ENCODE measurements at places on chromosomes 5 and 9.

- no peak for DNase-seq
Observed at GRCh38 chr5:74342948-74343682, 297.4 kb downstream of the ENC1 start.

- no peak for DNase-seq
Observed at GRCh38 chr9:96086936-96087571, 211.6 kb downstream of the ERCC6L2 start.

DNA sequence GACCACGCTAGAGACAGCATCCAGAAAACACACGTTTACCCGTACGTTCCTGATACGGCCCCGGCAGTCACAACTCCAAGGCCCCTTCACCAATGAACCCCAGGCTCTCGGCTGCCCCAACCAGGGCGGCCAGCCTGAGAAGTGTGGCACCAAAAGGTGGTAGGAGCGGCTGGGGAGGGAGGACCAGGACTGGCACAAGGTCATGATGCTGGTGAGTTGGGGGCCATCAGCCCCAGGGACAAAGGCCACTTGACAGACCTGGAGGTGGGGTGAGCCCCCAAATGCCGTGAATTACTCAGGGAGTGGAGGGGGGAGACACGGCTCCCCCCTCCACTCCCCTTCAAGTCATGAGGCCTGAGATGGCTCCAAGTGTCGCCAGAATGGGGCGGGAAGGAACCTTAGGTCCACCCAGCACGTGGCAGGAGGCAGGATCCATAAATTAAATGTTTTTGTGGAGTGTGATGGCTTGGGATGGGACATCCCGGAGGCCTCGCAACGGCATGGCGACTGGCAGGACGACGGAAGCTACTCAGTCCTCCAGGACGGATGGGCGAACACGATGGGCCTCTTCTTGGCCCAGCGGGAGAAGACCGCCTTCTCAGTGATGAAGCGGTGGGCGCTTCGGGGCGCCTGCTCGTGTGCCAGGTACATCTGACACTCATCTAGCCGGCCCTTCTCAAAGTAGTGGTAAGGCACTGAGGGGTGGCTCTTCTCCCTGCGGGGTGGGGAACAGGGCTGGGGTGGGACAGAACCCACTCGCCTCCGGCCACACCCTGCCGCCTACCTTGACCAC is 8.7 kb upstream of the ST6GALNAC6 start:
- DNase-seq = no peak

DNA sequence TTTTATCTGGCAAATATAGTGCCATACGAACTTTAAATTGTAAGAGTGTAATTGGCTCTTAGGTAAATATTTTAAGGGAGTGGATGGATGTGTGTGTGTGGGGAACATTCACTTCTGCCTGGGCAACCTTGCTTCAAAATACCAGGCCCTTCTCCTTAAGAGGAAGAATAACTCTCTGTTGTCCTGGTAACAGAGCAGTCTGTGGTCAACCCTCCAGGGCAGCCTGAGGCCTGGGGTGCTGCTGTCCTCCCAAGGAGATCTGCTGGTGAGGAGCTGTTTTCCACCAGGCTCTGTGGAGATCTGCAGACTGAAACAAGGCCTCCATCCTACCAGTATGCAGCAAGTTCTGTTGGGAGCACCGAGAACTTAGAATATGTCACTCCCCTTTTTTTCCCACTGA is 325.2 kb downstream of the PSAT1 start:
- DNase-seq = no peak

GRCh38 chr5:153672347-153673090 is 182.0 kb downstream of the GRIA1 start:
- no peak for DNase-seq

GRCh38 chr5:59579101-59579823 is 314.3 kb downstream of the PDE4D start:
- no peak for DNase-seq

- DNase-seq = no peak
Observed at GRCh38 chr9:117951127-117951526, 246.9 kb downstream of the TLR4 start.

- no peak for DNase-seq
Observed at GRCh38 chr9:80892703-80893102, 796.6 kb downstream of the TLE1 start.

- no peak for DNase-seq
Observed at GRCh38 chr9:2029666-2030170, 14.6 kb downstream of the SMARCA2 start.

DNA sequence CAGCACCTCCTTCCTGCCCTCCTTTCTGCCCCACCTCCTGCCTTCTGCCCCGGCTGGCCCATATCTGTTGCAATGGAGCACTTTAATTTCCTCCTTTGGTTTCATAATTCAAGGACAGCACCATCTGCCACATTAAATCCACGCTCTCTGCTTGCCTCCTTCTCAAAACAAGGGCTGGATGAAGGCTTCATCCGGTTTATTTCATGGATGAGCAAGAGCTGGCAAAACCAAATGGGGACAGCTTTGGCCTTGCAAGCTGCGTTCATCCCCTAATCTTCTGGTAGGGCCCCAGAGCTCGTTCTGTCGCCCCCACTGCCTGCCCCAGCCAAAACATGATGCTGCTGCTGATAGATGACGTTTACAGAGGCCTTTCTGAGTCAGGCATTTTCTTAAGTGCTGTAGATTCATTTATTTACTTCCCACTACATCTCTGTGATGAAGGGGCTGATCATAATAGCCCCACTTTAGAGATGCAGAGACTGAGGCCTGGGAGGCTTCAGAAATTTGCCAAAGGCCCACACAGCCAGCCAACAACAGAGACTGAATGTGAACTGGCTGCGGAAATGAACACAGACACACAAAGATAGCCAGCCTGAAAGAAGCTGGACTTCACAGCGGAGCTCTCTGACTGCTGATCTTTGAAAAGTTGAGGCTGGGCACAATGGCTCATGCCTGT is 115.6 kb upstream of the CPEB4 start:
- no peak for DNase-seq

DNA sequence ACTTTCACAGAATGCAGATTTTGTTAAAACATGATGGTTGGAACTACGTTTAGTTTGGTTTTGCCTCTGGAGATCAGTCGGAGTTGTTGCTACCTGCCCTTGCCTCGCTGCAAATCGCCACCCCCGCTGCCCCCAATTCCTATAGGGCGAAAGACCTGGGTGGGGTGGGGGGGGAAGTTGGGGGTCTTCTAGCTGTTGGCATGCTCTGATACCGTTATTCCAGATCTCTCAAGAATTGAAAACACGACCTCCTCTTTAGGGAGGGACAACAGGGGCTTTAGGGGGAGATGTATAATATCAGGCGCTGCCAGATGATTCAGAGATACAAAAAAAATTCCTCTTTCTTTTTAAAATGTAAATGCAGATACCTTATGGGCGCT is 36.4 kb upstream of the NFIB start:
- DNase-seq = no peak

- no peak for DNase-seq
Observed at GRCh38 chr9:81586786-81587185, 102.6 kb downstream of the TLE1 start.

DNA sequence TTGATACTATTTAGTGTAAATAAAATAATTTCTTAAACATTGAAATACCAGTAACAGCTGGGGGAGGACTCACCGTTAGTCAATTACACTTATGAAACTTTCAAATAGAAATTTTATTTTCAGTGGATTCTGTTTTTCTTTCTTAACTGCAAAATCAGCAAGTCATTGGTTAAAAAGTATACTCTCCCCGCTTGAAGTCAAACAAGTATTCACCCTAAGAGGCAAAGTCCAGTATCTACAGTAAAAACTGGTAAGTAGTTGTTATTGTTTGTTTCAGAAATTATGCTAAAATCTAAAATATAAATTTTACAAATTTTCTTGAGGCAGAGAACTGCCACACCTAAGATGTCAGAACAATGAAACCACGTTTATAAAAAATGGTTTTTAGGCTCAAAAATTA is 22.4 kb downstream of the NREP start:
- DNase-seq = no peak

DNA sequence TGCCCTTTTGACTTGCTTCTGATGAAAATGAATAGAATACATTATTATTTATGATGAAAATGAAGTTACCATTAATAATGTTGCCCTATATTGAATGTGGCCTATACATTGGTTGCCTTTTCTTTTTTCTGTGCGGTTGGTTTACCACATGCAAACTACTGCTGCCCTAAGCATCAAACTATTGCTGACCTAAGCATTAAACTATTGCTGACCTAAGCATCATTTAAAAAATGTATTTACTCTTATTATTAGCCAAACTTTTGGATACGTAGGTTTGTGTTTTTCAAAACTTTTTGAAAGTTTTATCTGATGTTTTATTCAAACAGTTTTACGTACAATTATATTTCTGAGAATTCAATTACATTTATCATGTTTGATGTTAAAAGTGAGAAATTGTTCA is 76.0 kb upstream of the CDH10 start:
- no peak for DNase-seq

GRCh38 chr5:8981016-8981415 is 564.9 kb downstream of the SEMA5A start:
- no peak for DNase-seq

- DNase-seq = no peak
Observed at GRCh38 chr9:130606887-130607600, 27.7 kb downstream of the FUBP3 start.

DNA sequence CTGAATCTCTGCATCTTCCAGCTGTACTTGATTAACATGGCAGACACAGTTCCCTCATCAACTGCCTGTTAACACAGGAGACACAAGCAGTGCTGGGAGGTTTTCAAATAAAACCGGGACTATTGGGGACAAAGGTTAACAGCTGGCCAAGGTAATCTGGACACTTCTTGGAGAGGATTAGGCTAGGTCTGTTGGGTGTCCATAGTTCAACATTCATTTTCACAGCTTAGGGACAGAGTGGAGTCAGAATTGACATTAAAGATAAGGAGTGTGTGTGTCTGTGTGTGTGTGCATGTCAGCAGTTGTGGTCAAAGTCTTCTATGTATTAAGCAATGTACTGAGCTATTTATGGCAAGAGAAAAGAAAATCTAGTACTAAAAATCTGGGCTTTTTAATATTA is 216.2 kb downstream of the MED10 start:
- DNase-seq = no peak

GRCh38 chr5:32628049-32628844 is 42.9 kb downstream of the SUB1 start:
- DNase-seq = no peak

GRCh38 chr5:115335301-115335700 is 38.8 kb upstream of the CCDC112 start:
- no peak for DNase-seq

GRCh38 chr5:172891716-172892421 is 57.8 kb downstream of the ERGIC1 start:
- no peak for DNase-seq

DNA sequence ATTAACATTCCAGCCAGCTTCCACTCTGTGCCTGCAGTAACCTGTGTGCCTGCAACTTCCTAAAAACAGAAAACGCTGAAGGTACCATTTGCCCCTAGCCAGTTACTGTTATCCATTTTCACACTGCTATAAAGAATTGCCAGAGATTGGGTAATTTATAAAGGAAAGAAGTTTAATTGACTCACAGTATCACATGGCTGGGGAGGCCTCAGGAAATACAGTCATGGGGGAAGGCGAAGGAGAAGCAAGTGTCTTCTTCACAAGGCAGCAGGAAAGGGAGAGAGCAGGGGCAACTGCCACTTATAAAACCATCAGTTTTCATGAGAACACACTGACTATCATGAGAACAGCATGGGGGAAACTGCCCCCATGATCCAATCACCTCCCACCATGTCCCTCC is 31.2 kb downstream of the PTCD2 start:
- no peak for DNase-seq

GRCh38 chr5:1388383-1388967 is 43.6 kb upstream of the CLPTM1L start:
- no peak for DNase-seq

GRCh38 chr9:130498298-130498917 is 53.6 kb downstream of the ASS1 start:
- no peak for DNase-seq

- DNase-seq = no peak
Observed at GRCh38 chr5:37615184-37615583, 224.7 kb downstream of the GDNF start.

DNA sequence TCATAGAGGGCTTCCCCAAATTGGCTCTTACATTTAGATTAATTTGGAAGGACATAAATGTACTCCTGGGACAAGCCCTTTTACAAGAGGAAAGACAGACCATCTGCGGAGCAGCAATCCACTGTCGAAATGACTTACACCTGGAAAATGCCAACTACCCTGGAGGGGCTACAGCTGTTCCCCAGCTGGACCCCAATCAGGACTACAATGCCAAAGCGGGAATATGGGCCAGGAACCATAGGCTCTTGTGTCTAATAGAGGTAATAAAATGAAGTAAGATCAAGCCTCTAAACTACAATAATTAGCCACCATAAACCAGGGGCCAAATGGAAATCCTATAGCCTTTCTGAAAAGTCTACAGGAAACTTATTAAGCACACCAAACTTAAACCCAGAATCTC is 581.3 kb downstream of the PDE4D start:
- DNase-seq = no peak

DNA sequence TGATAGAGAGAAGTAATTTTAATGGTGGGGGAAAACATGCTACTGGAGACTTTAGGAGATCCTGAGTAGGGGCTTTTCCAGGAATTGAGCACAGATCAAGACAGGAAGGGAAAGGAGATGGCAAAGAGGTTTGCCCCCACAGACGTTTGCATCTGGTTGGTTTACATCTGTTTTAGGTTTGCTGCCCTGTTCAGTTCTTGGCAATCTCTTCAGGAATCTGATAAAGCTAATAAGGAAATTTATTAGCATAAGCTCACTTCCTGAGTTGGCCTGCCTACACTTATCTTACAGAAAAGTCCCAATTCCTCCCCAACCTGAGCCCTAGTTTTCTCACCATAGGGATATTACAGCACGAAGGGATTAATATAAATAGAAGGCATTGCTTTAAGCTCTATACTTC is 3.4 kb upstream of the CFAP95 start:
- DNase-seq = no peak

DNA sequence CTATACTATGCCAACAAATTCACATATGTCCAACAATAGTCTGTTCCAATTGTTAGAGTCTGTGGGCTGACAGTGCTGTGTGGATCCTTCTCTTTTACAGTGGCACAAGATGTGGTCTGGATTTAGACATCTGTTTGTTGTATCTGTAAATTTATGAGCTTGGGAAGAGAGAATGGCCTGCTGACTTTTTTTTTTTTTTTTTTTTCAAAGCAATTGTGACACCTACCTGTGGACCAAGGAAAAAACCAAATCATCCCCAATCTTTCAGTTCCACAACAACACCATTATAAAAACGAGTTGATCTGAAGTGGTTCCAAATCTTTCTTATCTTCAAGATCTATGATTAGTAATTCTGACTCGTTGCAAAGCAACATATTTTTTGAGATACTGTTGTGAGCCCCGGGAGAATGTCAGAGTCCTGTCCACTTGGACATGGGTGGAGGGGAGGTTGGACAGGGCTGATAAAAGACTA is 4.9 kb downstream of the IRX2 start:
- DNase-seq = no peak

Data from stimulated activated CD8-positive, alpha-beta memory T cell treated with anti-CD3 and anti-CD28 coated beads, Interleukin-15, amount 100 ng/mL, for 24 hours (primary cell).